Activated naive CD4-positive, alpha-beta T cell treated with anti-CD3 and anti-CD28 coated beads, Interleukin-2, amount 10 ng/mL, durations not matched to agents 5 hours and 36 hours (primary cell): ENCODE measurements at places on chromosomes 3 and 15. TPM values are rescaled to one million over a fixed set of nuclear protein-coding genes. Genes with fewer than 3 reads are reported as not detected.

Gene PLSCR2
- not detected for total RNA-seq

Gene SRPRB
- total RNA-seq: 49.1 TPM

Gene GP9
- total RNA-seq: not detected

Gene IGDCC3
- not detected for total RNA-seq

Gene CHMP2B
- 25.1 TPM for total RNA-seq

Gene MORF4L1
- total RNA-seq: 229 TPM

Gene ZIC1
- total RNA-seq: not detected

Gene RHOV
- not detected for total RNA-seq
